ENCODE measurements at places on chromosomes 2 and 18.

DNA sequence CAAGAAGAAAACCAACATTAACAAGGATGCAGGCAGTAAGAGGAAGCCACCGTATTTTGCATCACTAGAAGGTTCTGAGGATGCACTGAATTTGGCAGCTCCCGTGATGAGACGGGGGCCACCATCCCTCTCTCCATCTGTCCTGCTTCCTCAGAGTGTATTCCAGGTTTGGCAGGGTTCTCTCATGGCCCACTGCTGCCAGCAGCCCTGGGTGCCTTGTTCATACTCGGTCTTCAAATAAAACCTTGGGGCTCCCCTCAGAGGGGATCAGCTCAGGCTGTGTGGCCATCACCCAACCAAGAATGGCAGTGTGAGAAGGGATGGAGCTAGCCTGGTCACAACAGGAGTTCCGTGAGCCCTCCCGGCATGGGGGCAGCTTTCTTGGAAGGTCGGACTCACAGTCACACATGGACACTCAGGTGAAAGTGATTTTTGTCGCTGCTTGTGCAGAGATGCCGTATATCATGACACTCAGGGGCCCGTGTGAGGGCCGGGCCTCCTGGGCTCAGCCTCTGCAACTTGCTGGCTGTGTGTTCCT is 12.8 kb upstream of the MBP start:
- DNase-seq = no peak

DNA sequence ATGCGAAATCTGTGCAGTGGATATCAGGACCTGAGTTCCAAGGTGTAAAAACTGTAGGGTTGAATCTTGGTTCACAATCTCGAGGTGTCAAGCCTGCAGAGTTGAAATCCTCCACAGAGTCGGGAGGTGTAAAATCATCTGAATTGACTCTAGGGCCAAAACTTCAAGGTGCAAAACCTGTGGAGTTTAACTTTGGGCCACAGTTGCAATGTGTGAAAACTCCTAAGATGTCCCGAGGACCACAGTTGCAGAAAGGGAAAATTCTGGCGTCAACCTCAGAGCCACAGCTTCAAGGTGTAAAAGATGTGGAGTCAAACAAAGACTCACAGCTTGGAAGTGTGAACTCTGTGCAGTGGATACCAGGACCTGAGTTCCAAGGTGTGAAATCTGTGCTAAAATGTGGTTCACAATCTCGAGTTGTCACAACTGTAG is 9.8 kb upstream of the ZNF512 start:
- no peak for DNase-seq

GRCh38 chr2:171921970-171922229 is 361 bp upstream of the HAT1 start:
- DNase-seq = no peak

GRCh38 chr2:31227110-31227509 is 6.8 kb upstream of the EHD3 start:
- no peak for DNase-seq

DNA sequence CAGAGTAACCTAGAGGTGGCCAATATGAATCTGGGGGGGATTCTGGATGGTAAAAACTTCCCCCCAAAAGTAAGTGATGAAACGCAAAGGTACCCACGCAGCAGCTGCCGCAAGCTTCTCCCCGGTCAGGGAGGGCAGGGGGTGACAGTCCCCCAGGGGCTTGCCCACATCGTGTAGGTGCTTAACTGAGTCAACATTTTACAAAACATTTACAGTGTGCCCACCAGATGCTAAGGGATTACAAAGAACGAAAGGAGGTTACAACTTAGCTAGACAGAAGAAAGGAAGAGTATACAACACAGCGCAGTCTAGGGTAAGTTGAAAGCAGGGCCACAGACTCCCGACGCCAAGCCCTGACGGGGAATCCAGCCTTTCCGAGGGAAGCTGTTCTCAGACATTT is 45.6 kb downstream of the LPIN2 start:
- no peak for DNase-seq

GRCh38 chr18:63523660-63524059 is 18.5 kb upstream of the SERPINB12 start:
- DNase-seq = no peak

GRCh38 chr2:188892636-188893035 is 81.5 kb upstream of the COL3A1 start:
- DNase-seq = no peak

- DNase-seq = no peak
Measured at GRCh38 chr2:195434346-195434745, 222.7 kb upstream of the SLC39A10 start.
